ENCODE measurements at places on chromosomes 3 and 15.
A peak's percentile ranks its signal among the peaks of the same experiment; 100 is the strongest.

DNA sequence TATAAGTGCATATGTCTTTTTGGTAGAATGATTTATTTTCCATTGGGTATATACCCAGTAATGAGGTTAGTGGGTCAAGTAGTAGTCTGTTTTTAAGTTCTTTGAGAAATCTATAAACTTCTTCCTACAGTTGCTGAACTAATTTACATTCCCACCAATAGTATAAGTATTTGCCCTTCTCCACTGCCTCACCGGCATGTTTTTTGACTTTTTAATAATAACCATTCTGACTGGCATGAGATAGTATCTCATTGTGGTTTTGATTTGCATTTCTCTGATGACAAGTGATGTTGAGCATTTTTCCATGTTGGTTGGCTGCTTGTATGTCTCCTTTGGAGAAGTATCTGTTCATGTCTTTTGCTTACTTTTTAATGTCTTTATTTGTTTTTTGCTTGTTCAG, 94.1 kb upstream of the TP63 start:
- ATAC-seq, result no peak

- no peak for ATAC-seq
Observed at GRCh38 chr3:197528190-197528589, 27.6 kb downstream of the BDH1 start.

DNA sequence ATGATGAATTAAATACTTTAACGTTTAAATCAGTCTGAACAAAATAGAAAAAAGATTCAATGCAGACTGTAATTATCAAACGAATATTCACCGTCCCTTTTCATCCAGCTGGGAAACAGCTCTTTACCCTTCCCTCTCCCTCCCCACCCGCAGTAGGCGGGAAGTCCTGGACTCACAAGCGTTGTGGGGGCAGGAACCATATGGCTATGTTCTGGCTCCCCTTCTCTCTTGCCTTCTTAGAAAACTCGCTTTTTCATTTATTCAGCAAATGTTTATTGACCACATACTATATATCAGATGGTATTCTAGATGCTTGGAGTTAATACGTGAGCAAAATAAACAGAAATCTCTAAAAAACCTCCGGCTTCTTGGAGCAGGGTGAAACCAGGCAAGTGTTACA, 715 bp upstream of the SCAPER start:
- ATAC-seq, result no peak

- no peak for ATAC-seq
Observed at GRCh38 chr3:11005686-11006256, 13.2 kb downstream of the SLC6A1 start.

- ATAC-seq, result peak; percentile 46
Observed at GRCh38 chr3:183178833-183179549, 16.5 kb upstream of the LAMP3 start.

DNA sequence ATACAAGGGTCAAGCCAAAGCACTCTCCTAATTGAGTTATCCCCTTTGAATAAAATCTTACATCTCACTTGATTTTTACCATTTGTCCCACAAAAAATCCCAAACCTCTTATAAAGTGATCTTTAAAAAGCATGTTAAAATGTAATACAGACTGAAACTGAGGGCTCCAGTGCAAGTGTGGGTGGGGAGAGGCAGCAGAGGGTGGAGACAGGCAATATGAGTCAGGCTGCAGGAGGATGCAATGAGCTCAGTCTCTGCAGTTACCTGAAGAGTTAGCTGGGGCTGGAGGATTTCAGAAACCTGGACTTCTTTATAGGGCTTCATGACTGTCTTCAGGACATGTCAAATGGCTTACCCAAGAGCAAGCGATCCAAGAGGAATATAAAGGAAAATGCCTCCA, 14.2 kb upstream of the COLQ start:
- ATAC-seq, result peak; percentile 68

DNA sequence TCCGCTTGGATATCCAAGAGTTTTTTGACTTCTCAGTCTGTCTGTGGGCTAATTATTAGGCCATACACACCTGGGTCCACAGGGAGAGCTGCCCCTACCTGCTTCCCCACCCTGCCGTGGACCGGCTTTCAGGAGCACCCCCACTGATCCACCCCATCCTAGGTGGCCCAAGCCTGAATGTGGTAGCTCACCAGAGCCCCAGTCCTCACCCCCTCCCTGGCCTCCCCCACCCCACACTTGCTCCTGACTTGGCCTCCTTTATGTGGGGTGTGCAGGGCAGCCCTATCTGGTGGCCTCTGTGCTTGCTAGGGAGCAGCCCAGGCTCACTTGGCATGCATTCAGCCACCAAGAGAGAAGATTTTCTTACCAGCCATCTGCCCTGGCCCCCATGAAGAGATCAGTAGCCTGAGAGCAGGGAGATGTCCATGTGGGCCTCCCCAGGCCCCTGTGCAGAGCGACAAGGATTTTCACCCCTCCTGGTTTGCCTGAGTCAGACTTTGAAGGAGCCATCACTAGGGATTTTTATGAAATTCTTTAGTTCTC, 11.2 kb downstream of the LRRK1 start:
- ATAC-seq, result no peak

- no peak for ATAC-seq
Observed at GRCh38 chr3:157061265-157061664, 98.7 kb downstream of the CCNL1 start.

DNA sequence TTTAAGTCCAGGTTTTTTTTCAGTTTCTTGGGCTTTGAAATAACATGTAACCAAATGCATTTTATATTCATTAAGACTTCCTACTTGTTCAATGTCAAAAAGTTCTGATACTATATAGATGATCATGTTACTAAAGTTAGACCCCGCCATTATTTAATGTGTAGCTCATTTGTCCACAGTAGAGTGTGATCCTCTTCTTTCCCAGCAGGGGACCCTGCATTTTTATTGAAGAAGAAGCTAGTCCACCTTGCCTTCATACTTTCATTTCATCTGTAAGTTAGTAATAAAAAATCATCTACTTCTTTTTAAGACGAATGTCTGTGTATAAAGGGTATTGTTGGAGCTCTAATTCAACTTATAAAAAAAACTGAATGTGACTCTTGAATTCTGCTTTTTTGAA, 404.6 kb downstream of the SI start:
- ATAC-seq, result no peak

GRCh38 chr15:55589287-55589686, 1.1 kb upstream of the PYGO1 start:
- no peak for ATAC-seq

DNA sequence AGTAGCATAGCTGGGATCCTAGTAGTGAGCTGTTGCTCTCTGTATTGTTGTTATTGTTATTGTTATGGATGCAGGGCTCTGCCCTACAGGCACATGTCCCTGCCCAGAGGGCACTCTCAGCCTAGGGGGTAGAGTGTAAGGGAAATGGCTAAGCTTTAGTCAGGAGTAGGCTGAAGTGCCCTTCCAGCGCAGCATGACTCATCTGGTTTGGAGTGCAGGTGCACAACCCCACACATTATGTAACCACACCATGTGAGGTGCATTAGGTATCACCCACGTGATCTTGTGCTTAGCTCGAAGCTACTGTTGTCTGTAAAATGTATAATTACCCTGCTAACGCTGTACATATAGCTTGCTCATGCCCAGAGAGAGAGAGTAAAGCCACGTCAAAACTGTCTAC, 48.3 kb upstream of the TIPARP start:
- no peak for ATAC-seq

GRCh38 chr15:48759921-48760320, 50.9 kb downstream of the CEP152 start:
- no peak for ATAC-seq

DNA sequence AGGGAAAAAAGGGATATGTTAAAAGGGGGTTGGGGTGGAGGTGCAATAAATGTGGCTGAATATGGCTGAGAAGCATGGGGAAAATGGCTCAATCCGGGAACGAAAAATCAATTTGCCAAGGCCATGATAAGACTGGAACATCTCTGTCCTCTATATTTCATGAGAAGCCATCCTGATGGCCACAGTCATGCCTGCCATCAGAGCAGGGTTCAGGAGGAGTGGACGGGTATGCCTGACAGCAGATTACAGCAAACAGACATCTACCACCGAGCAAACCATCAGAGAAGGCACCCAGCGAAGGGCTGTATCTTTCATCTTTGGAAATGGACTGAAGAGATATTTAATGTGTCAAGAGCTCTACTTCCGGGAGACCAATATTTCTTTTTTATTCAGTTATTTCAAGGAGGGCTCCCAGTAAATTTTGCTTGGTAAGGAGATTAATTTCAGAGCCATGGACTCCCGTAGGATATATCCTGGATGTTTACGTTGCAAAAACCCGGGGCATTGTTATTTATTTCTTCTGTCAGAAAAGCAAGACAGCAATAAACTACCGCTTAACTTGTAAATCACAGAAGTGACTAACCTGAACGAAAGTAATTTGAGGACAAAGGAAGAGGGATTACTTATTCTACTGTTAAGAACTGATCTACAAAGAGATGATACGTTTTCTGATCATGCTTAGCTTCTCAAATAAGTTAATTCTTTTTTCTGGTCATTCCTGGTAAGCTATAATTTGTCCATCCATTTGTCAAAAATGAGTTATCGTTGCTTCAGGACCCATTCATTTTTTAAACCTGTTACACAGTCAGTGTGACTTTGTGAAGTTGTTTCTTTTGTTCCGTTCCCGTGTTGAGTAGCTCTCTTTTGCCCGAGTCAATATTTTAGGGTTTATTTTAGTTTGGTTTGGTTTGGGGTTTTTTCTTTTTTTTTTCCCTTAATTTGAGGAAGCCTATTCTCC, 80.6 kb upstream of the CHD2 start:
- ATAC-seq, result no peak

- no peak for ATAC-seq
Observed at GRCh38 chr3:150132101-150132749, 161.5 kb upstream of the PFN2 start.

DNA sequence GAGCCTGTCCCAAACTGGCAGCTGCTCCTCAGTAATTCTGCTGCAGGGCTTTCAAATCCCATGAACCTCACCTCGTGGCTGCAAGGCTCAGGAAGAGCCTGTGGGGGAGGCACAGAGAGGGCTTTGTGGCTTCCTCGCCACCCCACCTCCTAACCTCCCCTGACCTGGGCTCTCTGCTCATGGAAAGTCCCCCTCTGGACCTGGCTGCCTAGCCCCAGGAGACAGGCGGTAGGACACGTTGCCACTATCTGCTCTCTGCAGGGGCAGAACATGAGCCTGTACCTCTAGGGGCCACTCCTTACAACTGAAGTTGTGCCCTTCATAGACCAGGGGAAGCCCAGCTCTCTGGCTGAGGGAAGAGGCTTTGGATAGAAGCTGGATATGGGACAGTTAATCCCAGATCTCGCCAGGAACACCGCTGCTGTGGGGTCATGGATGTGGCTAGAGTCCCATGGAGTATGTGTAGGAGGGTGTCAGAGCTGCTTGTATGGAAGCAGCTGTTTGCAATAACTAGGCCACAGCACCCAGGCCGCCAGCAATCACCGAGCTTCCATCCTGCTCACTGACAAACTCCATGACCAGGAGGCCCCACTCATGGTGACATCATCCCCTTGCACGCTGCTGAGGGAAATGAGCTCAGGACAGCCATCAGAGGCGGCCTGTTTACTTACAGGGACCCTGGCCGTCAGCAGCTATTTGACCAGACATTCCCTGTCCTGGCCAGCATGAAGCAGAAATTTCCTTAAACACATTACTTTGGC, 34.0 kb upstream of the CILP start:
- ATAC-seq, result no peak

DNA sequence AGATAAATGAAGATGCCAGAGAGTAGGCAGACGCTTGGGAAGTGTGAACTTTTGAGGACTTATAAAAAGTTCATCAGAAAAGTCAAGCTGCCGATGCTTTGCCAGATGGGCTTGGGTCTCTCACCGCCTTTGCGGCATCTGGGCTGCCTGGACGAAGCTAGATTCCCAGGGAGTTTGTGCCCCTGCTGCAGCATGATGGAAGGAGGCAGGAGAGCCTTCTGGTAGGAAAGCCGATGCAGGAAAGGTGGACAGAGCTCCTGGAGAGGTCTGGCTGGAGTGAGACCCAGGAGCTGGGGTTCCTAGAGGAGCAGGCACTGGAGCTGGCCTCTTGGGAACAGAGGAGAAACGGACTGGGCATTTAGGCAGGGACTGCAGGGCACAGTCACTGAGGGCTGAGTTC, 51.9 kb upstream of the ATP2B2 start:
- no peak for ATAC-seq

DNA sequence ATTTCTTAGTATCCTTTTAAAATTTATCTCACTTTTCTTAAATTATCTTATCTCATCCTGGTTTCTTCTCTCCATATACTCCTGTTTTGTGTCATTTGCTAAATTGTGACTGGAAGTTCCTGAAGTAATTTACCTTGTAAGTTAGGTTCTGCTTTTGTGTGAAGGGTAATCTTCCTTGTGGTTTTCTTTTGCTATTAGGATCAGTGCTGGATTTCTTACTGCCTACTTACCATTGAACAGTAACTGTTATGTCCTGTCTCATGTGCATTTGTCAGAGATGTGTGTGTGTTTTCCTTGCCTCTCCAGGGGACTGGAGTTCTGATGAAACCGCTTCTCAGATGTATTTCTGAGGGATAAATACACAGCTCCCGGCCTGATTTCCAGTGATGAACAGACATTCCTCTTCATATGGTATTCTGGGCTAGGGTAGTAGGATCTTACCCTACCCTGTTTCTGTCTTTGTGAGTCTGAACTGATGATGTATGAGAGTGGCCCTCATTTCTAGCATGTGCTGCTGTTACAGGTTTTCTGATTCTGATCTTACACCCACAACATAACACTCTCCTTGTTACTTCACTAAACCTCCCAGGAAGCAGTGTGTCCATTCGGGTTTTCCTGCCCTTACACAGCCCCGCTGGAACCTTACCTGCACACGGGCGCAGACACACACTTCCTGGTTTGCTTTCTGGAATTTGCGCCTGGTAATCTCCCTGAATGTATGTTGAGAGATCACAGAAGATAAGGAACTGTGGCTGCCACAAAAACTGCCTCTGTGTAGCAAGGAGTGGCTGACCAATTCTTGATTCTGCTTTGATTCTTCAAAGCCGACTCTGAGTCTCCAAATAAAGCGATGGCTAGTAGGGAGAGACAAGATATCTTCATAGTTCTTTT, 14.7 kb downstream of the PAK2 start:
- ATAC-seq, result no peak

DNA sequence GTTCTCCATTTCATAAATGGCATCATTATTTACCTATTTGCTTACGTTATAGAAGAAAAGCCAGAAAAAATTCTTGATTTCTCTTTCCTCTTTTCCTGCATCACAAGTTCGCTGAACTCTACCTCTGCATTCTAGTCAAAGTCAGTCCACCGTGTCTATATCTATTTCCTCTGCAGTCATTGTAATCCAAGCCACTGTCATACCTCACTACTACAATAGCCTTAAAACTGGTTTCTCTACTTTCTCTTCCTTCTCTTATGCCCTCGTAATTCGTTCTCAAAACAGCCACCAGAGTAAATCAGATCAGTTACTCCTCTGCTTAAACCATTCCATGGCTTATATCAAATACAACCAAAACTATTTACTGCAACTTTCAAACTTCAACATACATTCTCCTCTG, 13.4 kb upstream of the FAM81A start:
- ATAC-seq, result peak; percentile 78

GRCh38 chr15:74604983-74605794, 10.4 kb upstream of the CLK3 start:
- no peak for ATAC-seq
